ENCODE measurements at places on chromosomes 7 and 10. TPM values are rescaled to one million over a fixed set of nuclear protein-coding genes. Genes with fewer than 3 reads are reported as not detected.

The CEP55 gene
- total RNA-seq = 55.8 TPM

DNA sequence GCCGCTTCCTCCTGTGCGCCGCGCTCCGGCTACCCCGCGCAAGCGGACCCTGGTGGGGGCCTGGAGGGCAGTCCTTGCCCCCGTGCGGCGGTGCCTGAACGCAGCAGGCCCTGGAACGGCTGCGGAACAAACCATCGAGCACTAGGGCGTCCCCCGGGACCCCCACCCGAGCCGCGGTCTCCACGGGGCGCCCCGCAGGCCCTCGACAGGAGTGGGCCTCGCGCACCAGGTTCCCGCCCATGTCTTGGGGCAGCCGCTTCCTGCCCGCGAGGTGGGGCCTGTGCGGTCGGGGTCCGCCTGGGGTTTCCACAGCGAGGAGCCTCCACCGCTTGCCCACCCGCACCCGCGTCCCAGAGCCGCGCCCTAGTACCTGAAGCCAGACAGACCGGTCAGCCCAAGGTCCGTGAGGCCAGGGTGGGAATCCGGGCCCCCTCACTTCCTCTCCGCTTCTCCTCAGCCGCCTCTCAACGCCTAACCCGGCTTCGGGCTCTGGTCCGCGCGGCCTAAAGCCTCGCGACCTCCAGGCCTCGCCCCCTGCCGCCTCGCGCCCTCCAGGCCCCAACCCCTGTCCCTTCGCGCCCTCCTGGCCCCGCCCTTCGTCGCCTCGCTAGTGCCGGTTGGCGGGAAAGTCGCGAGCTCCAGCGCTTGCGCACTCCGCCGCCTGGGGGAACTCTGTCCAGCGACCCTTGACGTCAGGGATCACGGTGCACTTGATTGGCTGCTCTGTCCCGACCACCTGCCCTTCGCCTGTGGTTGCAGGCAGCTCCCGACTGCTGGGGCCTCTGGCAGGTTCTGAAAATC, 7.0 kb upstream of the GBX1 start:
- DNase-seq = peak; percentile 16
- H3K36me3 ChIP-seq = no peaks in the 10 kb centered on the region
- H3K4me1 ChIP-seq = no peaks in the 10 kb centered on the region
- no peak overlapping the region for H3K27ac ChIP-seq
- no peak overlapping the region for H3K4me3 ChIP-seq

DNA sequence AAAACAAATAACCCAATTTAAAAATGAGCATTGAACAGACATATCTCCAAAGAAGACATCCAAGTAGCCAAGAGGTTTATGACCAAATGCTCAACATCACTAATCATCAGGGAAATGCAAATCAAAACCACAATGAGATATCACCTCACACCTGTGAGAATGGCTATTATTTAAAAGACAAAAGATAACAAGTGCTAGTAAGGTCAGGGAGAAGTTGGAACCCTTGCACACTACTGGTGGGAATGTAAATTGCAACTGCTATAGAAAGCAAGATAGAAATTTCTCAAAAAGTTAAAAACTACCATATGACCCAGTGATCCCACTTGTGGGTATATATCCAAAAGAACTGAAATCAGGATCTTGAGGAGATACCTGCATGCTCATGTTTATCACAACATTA, 49.5 kb downstream of the SGMS1 start:
- no peak overlapping the region for H3K27ac ChIP-seq
- H3K36me3 ChIP-seq = no peaks in the 10 kb centered on the region
- peaks cover 39% of the 10 kb centered on the region for H3K4me1 ChIP-seq
- no peak overlapping the region for H3K4me3 ChIP-seq

DNA sequence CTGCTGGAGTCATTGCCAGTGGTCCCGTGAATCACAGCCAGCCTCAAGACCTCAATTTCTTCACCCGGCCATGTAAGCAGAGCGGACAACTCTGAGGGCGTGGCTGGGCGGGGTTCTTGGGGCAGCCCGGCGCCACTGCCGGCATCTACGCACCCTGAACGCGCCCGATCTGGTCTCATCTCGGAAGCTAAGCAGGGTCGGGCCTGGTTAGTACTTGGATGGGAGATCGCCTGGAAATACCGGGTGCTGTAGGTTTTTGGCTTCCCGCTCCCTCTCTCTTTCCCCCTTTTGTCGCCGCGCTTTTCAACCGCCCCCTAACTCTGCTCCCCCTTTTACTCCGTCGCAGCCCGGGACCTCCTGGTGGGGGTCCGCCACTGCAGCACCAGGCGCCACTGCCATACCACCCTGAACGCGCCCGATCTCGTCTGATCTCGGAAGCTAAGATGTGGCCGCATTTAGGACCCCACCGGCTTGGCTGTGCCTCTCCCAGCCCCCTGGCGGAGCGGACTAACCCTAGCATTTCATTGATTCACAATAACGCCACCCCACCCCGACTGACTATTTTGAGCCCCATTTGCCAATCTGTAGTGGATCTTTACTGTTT, 25.3 kb downstream of the GARIN1A start:
- DNase-seq = peak; percentile 79
- peak overlapping the region; percentile 59 for H3K27ac ChIP-seq
- H3K4me1 ChIP-seq = peaks cover 17% of the 10 kb centered on the region
- peaks cover 59% of the 10 kb centered on the region for H3K27me3 ChIP-seq

DNA sequence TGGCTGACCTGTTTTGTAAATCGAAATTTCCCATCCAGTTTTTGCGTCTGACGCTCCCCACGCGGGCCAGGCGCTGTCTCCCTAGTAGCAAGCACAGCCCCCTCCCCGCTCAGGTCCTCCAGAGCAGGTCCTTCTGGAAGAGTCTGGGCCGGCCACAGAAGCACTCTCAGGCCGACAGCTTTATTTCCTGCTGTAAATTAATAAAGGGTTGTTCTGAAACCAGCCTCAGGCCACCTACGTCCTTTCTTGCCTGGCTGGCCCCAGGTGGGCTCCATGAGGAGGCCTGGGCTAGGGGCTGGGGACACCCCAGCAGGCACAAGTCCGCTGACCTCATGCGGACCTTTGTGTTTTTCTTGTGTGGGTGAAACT, 35.2 kb downstream of the CAMK2B start:
- peaks cover 26% of the 10 kb centered on the region for H3K27me3 ChIP-seq
- no peaks in the 10 kb centered on the region for H3K36me3 ChIP-seq
- no peaks in the 10 kb centered on the region for H3K4me1 ChIP-seq
- no peak overlapping the region for H3K4me3 ChIP-seq
- H3K27ac ChIP-seq = no peak overlapping the region
- DNase-seq = no peak

GRCh38 chr10:46220187-46220586, 66.6 kb upstream of the ANTXRL start:
- peaks cover 3% of the 10 kb centered on the region for H3K36me3 ChIP-seq
- DNase-seq = no peak
- H3K27ac ChIP-seq = no peak overlapping the region
- no peak overlapping the region for H3K4me3 ChIP-seq
- H3K27me3 ChIP-seq = no peaks in the 10 kb centered on the region
- peaks cover 10% of the 10 kb centered on the region for H3K4me1 ChIP-seq

DNA sequence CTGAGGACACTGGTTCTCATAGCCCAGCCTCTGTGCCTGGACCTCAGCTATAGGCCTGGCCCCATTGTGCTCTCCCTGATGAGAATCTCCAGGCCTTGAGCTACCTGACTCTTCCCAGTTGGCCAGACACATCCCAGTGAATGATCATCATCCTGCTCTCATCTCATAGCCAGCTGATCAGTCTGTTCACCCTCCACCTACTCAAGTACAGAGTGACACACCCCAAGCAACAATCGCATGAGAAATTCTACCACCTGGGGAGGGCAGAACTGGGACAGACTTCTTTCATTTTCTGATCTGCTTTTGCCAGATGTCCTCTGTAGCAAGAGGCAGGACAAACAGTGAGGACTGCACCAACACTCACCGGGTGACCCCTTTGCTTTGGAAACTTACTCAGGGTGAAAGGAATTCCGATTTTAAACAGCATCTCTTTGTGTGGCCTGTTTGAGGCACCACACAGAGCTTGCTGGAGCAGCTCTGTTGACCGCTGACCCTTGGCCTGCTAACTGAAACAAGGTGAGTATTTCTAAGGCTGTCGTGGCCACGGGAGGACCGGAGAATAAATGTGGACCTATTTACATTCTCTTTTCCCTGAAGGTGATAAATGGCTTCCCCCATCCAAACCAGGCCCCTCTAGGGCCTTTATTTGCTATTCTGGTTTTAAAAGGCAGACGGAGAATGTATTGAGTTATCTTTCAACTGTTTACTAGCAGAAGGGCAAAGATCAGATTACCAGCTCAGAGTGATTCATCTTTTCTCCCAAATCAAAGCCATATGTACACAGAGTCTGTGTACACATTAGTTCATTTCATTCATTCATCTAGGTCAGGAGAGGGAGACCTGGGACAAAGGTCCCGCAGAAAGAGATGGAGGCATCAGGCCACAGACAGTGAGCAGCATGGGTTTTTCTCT, 181.4 kb upstream of the TNS3 start:
- no peaks in the 10 kb centered on the region for H3K4me1 ChIP-seq
- DNase-seq = no peak
- H3K36me3 ChIP-seq = no peaks in the 10 kb centered on the region
- no peak overlapping the region for H3K27ac ChIP-seq
- H3K27me3 ChIP-seq = no peaks in the 10 kb centered on the region

DNA sequence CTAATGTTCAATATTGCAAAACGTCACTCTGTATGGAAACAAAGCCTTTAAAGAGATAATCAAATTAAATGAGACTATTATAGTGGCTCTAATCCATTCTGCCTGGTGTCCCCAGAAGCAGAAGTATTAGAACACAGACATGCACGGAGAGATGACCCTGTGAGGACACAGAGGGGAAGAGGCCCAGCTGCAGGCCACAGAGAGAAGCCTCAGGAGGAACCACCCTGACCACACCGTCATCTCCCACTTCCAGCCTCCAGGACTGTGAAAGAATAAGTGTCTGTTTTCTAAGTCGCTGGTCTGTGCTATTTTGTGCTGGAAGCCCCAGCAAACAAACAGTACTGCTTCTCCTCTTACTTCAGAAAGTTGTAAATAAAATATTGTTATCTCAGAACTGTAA, 283.5 kb upstream of the ADARB2 start:
- H3K27me3 ChIP-seq = no peaks in the 10 kb centered on the region
- no peaks in the 10 kb centered on the region for H3K4me1 ChIP-seq
- H3K27ac ChIP-seq = no peak overlapping the region
- no peak overlapping the region for H3K4me3 ChIP-seq
- no peak for DNase-seq
- no peaks in the 10 kb centered on the region for H3K36me3 ChIP-seq

DNA sequence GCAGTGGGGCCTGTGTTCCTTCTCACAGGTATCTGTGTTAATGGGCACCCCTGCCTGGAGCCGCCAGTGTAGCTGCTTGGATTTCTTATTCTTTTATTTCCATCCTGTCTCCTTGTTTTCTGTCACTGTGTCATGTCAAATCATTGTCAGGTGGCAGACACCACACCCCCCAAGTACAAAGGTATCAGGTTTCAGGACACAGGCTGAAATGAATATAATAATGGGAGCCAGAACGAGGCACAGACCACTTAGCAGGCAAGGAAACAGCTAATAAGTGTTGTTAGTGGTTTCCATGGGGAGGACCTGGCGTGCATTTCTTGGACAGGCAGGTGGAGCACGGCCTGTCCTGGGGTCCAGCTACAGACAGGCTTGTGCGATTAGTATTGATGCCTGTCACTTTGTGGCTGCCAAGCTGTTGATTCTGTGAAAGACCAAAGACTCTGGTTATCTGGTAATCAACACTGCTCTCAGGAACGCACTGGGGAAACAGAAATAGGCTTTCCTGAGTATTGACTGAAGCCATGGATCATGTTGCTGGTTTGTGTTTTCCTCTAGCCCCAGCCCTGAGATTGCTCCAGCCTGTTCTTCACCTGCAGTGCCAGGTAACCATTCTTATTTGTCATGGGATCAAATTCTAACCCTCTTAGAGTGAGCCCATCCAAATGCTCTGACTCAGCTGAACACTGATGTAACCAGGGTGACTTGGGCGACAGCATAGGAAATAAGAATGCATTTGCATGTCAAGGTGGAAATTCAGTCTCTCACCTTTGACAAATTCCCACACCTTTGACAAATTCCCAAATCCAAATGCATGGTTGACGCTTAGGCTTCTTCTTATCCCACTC, 1002.0 kb downstream of the LRMDA start:
- no peaks in the 10 kb centered on the region for H3K36me3 ChIP-seq
- no peaks in the 10 kb centered on the region for H3K4me1 ChIP-seq
- H3K27ac ChIP-seq = no peak overlapping the region
- no peaks in the 10 kb centered on the region for H3K27me3 ChIP-seq
- H3K4me3 ChIP-seq = no peak overlapping the region
- no peak for DNase-seq

The GRB10 gene
- 18.4 TPM for total RNA-seq

The OR2A5 gene
- total RNA-seq = not detected

DNA sequence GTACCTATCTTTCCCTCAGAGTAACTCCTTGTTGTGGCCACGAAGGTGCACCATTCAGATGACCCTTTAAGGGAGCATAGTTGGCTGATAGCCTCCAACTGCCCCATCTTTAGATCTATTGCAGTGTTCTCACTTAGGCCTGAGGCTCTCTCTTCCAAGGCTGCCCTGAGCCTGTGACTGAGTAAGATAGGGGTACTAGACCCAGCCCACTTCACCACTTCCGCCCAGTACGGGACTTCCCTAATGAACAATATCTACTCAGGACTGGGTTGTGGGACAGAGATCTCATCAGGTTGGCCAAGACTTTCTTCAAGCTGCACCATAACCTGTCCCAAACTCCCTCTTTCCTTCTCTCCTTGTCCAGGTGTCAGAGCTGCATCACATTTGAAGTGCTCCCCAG, 5.7 kb upstream of the GNAI1 start:
- H3K27ac ChIP-seq = no peak overlapping the region
- peaks cover 36% of the 10 kb centered on the region for H3K27me3 ChIP-seq
- H3K4me3 ChIP-seq = no peak overlapping the region
- DNase-seq = no peak
- no peaks in the 10 kb centered on the region for H3K36me3 ChIP-seq

- DNase-seq = no peak
- H3K4me1 ChIP-seq = peaks cover 25% of the 10 kb centered on the region
- H3K4me3 ChIP-seq = no peak within 1 kb of the TSS
- no peaks in the 10 kb centered on the region for H3K36me3 ChIP-seq
Observed at GRCh38 chr7:76424413-76425111, at the start of gene ZP3. Gene ZP3, plus strand, starts transcription at chr7:76424950. Its CDS starts 15 bp downstream, at chr7:76424965.

GRCh38 chr7:153193144-153193595, 433.6 kb downstream of the ACTR3B start:
- H3K27me3 ChIP-seq = no peaks in the 10 kb centered on the region
- no peak overlapping the region for H3K27ac ChIP-seq
- H3K4me3 ChIP-seq = no peak overlapping the region
- no peaks in the 10 kb centered on the region for H3K4me1 ChIP-seq

Measured in activated T-cell treated with anti-CD3 and anti-CD28 coated beads, Interleukin-2, amount 50 U/mL, for 72 hours (primary cell).